ENCODE measurements at places on chromosomes 16 and 17.

DNA sequence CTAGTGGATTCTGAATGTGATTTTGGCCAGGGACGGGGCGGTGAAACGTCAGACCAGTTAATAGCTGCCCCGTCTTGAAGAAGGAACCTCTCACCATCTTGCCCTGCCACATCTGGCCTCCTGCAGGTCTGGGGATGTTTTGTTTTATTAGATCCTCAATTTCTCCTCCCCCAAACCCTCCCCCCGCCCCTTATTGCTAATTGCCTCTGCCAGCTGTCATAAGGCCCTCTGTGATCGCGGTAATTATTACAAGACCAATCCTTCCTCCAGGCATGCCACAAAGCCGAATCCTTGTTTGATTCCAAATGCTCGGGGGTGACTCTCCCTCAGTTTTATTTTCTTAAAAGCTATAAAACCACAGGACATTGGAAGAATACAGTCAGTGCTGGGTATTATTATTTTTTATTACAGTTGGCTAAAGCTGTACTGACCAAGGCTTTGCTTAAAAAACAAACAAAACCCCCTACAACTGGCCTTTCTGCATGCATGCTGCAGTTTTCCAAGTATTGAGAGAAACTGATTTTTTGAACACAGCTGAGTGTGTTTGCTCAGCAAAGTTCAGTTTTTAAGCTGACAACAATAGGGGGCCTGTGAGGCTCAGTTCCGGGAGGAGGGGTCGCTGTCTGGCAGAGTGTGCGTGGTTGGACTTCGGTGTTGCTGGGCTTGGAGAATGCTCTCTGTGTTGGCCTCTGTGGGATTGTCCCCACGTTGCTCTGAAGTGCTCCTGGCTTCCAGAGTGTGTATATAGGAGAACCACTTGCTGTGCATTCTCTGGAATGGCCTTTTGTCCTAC is 1.7 kb downstream of the KSR1 start:
- DNase-seq = no peak

DNA sequence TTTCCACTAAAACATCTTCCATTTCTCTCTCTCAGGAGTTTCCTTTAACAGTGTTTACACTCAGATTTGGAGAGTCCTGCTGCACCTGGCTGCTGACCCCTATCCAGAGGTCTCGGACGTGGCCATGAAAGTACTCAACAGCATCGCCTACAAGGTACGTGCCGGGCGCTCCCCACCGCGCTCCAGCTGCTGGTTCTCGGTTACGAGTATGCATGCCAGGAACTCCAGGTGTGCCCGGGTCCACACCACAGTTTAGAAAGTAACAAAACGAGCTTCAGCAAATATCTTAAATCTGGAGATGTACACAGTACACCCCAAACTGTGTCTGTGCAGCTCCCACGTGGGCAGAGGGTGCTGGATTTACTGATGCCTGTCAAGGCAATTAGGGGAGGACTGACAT is 82.9 kb upstream of the CHMP6 start:
- no peak for DNase-seq

DNA sequence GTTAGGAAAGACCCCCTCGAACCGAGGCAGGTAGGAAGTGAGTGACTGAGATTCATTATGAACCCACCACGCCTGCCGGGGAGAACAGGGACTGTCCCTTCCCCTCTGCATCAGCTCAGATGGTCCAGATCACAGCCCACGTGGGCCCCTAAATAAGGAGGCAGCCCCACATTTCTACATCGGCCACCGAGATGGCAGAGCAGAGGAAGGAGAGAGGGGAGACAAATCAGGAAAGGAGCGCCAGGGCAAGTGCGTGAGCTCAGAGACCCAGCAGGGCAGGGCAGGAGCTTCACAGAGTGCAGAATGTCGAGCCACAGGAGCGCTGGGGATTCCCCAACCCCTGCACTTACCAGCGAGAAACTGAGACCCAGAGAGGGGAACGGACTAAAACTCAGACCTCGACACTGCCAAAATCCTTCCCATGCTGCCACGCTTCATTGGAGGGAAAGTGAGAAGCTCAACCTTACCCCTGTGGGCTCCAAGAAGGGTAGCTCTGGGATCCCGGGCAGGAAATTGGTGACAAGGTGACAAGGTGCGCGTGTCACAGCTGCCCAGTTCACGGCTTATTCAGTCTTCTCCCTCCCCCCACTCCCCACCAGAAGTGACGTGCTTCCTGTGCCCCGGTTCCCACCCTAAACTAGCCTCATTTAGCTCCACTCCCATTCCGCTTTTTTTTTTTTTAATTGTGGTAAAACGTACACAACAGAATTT is at the start of gene ICAM2:
TSS of gene ICAM2 (minus strand) at position 578 of the 711 bp plus-strand sequence. CDS start 13,942 bp downstream, outside the sequence.
- peak; percentile 96 for DNase-seq

GRCh38 chr17:66930933-66931332 is 33.6 kb upstream of the CACNG4 start:
- DNase-seq = no peak
